ENCODE measurements at places on chromosomes 11 and 22.

GRCh38 chr22:40510631-40511364, 125.7 kb downstream of the MRTFA start:
- no peak for DNase-seq

DNA sequence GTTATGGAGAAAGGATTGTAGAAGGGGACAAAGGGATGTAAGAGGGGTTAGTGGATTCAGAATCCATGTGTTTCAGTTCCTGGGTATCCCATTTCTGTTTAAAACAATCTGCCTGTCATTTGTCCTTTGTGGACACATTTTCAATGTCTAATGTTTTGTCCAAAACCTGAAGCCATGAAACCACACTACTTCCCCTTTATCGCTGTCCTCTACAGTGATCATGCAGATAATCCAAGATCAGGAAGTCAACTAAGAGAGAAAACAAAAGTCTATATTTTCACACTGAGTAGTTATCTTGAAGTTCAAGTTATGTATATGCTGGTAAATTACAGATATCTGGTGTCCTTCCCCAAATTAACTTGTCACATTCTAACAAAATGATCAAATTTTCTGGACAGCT, 457.0 kb downstream of the NTM start:
- no peak for DNase-seq

DNA sequence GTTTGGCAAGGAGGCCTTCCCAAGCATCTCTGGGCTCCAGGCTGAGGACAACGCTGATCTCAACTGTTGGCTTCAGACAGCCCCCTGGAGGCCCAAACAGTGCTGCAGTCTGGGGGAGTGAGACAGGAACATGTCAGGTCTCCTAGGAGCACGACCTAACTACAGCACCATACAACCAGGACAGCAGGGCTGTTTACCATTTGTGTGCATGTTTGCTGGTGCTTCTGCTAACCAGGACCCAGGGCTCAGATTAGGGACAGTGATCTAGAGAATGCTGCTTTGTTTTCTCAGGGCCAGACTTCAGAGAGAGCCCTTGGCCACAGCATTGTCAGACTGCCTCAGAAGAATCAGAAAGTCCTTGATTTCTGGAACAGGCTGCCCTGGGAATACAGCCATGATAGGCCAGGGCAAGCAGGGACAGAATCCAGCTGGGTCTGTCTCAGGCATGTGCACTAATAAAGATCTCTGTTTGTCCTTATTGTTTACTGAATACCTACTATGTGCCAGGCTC, 126.5 kb downstream of the VPREB1 start:
- DNase-seq: no peak

DNA sequence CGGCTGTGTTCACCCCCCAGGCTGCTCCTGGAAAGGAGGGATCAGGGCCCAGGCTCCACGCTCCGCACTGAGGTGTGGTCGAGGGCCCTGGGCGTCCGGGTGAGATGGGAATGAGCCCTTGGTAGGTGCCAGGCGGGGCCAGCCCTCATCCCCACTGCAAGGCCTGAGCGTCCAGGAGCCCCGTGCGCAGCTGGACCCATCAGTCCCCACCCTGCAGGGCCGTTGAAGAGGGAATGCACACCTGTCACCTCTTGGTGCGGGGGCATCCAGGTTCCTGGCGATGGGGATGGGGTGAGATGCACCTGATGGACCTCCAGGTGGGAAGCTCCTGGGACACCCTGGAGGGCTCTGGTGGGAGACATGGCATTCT, 72.2 kb downstream of the KCNQ1 start:
- DNase-seq: no peak

GRCh38 chr22:24485608-24486007, 9.5 kb upstream of the UPB1 start:
- no peak for DNase-seq

GRCh38 chr11:74739546-74740270, 8.5 kb upstream of the CHRDL2 start:
- no peak for DNase-seq

- no peak for DNase-seq
Measured at GRCh38 chr11:106727256-106727655, 291.0 kb downstream of the GUCY1A2 start.

GRCh38 chr11:6012035-6012668, 5.4 kb upstream of the OR56A4 start:
- no peak for DNase-seq

GRCh38 chr22:37212174-37212906, at the start of gene SSTR3:
TSS of gene SSTR3 (minus strand) at chr22:37212477. CDS start at chr22:37207803, 4,674 bp downstream.
- DNase-seq: no peak

DNA sequence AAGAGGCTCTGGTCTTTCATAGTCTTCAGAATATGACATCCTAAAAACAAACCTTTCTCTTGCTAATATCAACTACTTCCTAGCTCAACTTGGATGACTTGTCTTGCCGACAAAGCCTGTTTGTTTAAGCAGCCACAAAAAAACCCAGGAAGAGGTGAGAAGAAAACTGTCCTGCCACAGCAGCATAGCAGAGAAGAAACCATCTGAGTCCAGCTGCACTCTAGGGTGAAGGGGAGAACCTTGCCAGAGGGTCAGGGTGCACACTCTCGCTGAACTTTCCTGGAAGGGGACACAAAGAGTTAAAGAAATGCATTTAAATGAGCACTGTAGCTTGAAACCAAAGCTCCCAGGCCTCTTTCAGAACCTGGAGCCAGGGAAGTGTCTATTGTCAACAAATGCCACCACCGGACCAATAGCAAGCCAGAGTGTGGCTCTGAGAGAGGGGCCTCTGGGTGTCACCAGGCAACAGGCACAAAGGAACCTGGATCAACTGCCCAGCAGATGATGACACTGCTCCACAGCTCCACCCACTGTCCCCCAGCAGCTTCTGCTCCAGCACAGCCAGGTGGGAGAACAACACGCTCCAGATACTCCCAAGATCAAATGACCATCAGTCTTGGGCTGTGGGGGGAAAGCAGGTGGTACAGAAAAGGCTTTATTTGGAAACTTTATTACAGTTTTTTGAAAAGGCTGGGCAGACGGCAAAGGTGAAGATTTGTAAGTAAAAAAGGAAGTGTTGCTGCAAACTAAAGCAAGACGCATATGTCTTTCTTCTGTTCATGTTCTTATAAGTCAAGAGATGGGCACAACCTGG, 105.7 kb downstream of the RASSF10 start:
- DNase-seq: no peak

- no peak for DNase-seq
Measured at GRCh38 chr11:20259506-20259905, 99.2 kb upstream of the DBX1 start.

- DNase-seq: no peak
Measured at GRCh38 chr11:28542561-28542960, 434.4 kb downstream of the METTL15 start.

GRCh38 chr11:65502555-65503367, 3.9 kb downstream of the MALAT1 start:
- no peak for DNase-seq

DNA sequence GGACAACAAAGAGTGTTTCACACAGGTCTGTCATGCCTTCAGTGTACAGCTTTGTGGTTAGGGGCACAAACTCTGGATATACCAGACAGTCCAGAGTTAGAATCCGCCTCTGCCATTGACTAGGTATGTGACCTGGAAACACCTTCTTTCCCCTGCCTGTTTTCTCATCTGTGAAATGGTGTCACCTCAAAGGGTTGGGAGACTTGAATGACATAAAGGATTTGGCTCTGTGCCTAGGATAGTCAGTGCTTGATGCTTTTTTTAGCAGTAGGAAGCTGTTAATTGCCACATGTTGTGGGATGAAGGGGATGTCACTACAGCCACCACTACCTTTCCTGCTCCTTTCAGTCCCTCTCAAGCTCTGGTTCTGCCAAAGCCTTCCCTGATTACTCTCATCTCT, 17.4 kb upstream of the LRRC55 start:
- DNase-seq: no peak

- DNase-seq: no peak
Measured at GRCh38 chr22:41672780-41673509, 15.7 kb downstream of the SNU13 start.

GRCh38 chr11:130146796-130147195, 12.8 kb upstream of the ST14 start:
- no peak for DNase-seq

All from fibroblast of skin of left biceps (primary cell).